ENCODE measurements at places on chromosomes 5 and 9.

GRCh38 chr5:157271740-157272271 is 5.9 kb downstream of the CYFIP2 start:
- DNase-seq, result peak; percentile 40

- peak; percentile 40 for DNase-seq
These were observed 206.1 kb downstream of the RGS3 start for GRCh38 chr9:113669522-113670115.

DNA sequence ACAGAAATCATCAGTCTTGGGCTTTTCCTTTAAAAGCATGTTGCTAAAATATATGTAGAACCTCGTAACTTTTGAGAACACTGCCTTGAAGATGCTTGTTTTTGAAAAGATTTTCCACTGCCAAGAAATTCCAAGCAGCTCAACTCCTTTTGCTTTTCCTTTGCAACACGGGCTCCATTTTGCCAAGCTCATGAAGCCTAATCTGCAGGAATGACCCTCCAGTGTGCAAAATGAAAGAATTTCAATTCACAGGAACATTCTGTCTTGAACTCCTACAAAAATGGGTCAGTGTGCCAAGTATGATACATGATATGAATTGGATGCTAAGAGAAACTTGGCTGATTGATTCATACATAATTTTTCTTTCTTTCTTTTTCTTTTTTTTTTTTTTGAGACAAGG is 35.4 kb upstream of the ERCC6L2 start:
- DNase-seq, result no peak

- DNase-seq, result no peak
These were observed 149.0 kb downstream of the SSBP2 start for GRCh38 chr5:81601919-81602318.

- DNase-seq, result no peak
These were observed 9.1 kb downstream of the TTC33 start for GRCh38 chr5:40746703-40747102.

GRCh38 chr5:97231025-97231636 is 48.1 kb upstream of the RIOK2 start:
- peak; percentile 71 for DNase-seq

DNA sequence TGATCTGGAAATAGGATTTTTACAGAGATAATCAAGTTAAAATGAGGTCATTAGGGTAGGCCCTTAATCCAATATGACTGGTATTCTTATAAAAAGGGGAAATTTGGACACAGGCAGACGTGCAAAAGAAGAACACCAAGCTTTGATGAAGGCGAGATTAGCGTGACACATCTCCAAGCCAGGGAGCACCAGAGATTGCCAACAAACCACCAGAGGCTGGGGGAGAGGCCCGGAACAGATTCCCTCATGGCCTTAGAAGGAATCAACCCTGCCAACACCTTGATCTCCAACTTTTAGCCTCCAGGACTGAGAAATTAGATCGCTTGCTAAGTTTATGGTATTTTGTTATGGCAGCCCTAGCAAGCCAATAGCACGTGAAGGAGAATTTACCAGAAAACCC is 10.8 kb upstream of the ARSI start:
- DNase-seq, result no peak

GRCh38 chr9:115730845-115731244 is 422.7 kb upstream of the PAPPA start:
- DNase-seq, result no peak

- DNase-seq, result no peak
These were observed 433.9 kb upstream of the ZNF608 start for GRCh38 chr5:125180231-125180829.

- no peak for DNase-seq
These were observed 159.8 kb upstream of the LHFPL2 start for GRCh38 chr5:78808380-78808779.

- DNase-seq, result no peak
These were observed 209.0 kb downstream of the CSNK1G3 start for GRCh38 chr5:123720955-123721354.

DNA sequence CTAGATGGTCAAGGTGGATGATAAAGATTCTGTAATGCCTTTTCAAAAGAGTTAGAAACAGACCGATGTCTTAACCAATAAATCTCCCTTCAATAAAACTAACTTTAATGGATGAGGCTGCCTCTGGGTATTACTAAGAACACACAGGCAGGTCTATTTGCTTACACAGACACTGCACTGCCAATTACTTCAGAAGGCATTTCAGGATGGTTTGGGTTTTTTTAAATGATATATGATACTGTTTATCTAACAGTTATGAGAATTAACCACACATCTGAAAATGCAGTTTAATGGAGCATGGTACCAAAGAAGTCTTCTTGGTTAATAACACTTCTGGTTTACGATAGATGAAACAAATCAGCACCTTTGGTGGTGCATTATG is 367.9 kb upstream of the GRAMD2B start:
- DNase-seq, result no peak

- no peak for DNase-seq
These were observed 249.6 kb downstream of the PAPPA start for GRCh38 chr9:116403171-116403570.

DNA sequence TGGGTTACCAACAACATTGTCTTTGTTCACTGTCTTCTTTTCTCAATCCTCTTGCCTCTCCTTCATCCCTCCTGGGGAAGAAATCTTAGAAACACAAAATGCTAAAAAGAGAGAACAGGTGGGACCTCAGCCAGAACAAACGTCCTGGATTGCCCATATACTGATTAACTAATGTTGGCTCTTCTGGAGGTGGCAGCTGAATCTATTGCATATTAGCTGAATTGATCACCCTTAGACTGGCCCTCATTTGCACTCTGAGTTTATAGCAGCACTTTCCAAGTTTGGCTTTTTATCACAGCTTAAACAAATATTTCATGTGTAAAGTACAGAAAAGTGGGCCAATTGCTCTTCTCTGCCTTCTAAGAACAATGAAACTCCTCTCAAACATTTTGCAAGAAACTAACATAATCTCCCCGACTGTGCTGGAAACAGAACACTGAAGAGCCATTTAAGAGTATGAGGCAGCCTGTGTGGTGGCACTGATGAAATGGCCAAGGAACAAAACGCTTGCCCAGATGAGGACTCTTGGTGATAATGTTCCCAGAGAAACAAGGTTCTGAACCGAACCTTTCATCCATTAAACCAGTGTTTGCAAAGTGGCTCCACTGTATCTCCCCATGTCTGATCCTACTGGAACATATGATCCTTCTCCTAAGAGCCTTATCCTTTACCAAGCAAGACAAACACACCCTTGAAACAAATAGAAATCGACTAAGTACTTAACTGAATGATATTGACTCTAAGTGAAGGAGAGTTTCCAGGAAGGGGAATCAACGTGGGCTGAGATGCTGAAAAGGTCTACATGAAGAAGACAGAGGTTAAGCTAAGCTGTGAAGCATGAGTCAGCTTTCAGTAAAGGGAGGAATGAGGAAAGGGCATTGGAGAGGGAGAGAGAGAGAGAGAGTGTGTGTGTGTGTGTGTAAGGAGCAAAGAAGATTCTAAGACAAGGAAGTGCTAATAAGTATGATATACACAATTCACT is 83.2 kb upstream of the LIFR start:
- DNase-seq, result no peak

GRCh38 chr5:5523066-5523505 is 100.6 kb downstream of the ICE1 start:
- DNase-seq, result no peak

DNA sequence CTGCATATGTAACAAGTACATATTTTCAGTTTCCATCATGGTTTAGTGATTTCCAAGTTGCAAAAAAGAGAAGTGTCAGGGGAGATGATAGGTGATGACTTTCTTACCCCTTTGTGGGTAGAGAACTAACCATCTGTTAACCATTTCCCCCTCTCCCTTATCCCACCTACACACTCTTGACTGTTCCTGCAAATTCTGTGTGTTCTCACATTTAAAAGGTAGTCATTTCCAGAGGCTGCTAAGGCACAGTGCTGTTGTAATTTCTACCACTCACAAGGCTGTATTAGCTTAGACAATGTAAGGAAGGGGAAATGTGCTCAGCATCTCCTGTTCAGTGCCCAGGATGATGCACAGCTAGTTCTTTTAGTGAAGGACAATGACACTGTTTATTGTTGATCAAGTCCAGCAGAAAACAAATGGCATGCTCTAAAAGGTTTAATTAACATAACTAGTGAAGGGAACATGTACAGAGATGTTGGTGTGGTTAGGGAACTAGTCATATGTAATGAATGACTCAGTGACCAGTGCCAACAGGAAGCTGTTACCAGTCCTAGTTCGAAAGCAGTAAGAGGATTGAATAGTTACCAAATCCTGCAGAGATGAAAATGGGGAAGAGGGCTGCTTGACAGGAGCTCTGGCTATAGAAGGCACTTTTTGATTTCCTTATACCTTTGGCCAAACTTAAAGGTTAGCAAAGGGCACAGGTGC is 165.1 kb downstream of the PLK2 start:
- peak; percentile 85 for DNase-seq
